ENCODE measurements at places on chromosomes 2 and 18.

DNA sequence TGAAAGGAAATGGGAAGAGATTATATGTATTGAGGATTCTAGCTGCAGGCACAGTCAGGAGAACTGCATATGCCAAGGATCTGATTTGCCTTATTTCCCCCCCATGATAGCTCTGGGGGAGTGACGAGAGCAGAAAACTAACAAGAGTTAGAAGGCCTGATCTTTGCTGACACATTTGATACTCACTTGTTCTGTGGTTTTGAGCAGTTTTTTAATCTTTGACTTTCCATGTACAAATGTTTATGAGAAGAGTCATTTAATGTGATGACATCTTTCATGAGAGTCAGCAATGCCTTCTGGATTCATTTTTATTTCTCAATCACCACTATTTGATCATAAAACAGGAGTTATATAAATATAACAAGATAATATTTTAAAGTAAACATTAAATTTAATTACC is 12.7 kb upstream of the SERPINB7 start:
- peaks cover 7% of the 10 kb centered on the region for H3K27me3 ChIP-seq
- no peaks in the 10 kb centered on the region for H3K4me1 ChIP-seq
- H3K27ac ChIP-seq, result no peak overlapping the region

- no peak overlapping the region for H3K27ac ChIP-seq
- no peaks in the 10 kb centered on the region for H3K36me3 ChIP-seq
- DNase-seq, result no peak
- H3K4me3 ChIP-seq, result no peak overlapping the region
Observed at GRCh38 chr2:216594081-216594480, 39.1 kb upstream of the IGFBP2 start.

- H3K27me3 ChIP-seq, result peaks cover 2% of the 10 kb centered on the region
- DNase-seq, result no peak
- no peak overlapping the region for H3K27ac ChIP-seq
- H3K36me3 ChIP-seq, result no peaks in the 10 kb centered on the region
- H3K4me3 ChIP-seq, result no peak overlapping the region
- H3K4me1 ChIP-seq, result peaks cover 41% of the 10 kb centered on the region
Observed at GRCh38 chr2:101517758-101518271, 42.9 kb upstream of the RFX8 start.

DNA sequence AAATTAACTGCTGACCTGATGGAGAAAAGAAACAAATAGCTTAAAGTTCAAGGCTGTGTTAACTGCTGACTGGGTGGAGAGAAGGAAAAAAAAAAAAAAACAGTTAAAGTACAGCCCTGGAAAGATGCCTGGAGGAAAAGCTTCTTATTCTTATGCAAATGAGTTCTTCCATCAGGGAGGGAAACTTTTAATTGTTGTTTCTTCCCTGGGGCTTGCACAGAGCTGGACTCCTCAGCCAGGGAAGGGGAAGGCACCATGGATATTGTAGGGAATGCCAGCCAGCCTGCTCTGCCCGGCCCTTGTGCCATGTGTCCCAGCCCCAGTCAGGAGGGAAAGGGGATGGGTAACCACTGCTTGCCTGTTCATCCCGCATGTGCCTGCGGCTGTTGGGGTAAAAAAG is 833.1 kb upstream of the CRIM1 start:
- H3K27me3 ChIP-seq, result no peaks in the 10 kb centered on the region
- no peaks in the 10 kb centered on the region for H3K36me3 ChIP-seq
- H3K27ac ChIP-seq, result no peak overlapping the region
- H3K4me3 ChIP-seq, result no peak overlapping the region
- H3K4me1 ChIP-seq, result no peaks in the 10 kb centered on the region

- no peak for DNase-seq
- peaks cover 1% of the 10 kb centered on the region for H3K36me3 ChIP-seq
- peaks cover 9% of the 10 kb centered on the region for H3K27me3 ChIP-seq
- no peak overlapping the region for H3K27ac ChIP-seq
Observed at GRCh38 chr2:162258686-162259085, 15.4 kb upstream of the FAP start.

DNA sequence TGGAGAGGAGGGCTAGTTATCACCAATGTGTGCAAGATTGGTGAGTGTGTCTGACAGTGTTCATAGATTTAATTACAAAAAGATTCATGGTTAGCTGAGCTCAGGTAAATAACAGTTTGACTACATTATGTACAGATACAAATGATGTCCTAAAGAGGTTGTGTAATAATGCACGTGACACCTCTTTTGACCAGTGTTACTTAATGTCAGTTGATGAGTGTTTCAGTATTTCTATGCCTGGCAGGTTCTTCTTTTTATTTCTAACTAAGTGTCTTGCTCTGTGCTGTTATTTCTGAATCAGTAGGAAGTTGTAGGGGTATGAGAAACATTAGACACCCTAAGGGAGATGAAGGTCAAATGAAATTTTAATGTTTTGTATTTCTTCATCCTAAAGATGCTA is 7.9 kb upstream of the INHBB start:
- no peak overlapping the region for H3K4me3 ChIP-seq
- peaks cover 38% of the 10 kb centered on the region for H3K27me3 ChIP-seq
- no peak for DNase-seq
- no peak overlapping the region for H3K27ac ChIP-seq
- peaks cover 4% of the 10 kb centered on the region for H3K4me1 ChIP-seq

GRCh38 chr2:168024459-168024858 is 222.9 kb downstream of the STK39 start:
- no peak overlapping the region for H3K27ac ChIP-seq
- H3K27me3 ChIP-seq, result no peaks in the 10 kb centered on the region
- H3K4me3 ChIP-seq, result no peak overlapping the region
- peaks cover 1% of the 10 kb centered on the region for H3K4me1 ChIP-seq
- H3K36me3 ChIP-seq, result peaks cover 12% of the 10 kb centered on the region

DNA sequence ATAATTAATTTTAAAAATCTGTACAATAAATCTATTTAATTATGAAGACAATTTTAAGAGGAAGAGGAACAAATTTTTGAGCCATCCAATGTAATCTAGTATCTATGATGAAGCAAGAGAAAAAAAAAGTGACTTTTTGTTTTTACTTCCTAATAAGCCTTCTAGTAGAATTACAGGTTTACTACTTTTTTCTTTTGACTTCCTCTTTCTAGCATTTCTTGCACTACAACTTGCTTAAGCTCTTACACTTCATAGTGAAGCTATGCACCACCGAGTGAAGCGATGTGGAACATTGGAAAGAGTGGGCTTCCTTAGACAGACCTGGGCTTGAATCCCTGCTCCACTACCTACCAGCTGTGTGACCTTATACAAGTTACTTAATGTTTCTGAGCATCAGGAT is 2.1 kb downstream of the SERPINB2 start:
- DNase-seq, result no peak
- H3K27ac ChIP-seq, result no peak overlapping the region
- peaks cover 14% of the 10 kb centered on the region for H3K27me3 ChIP-seq
- H3K36me3 ChIP-seq, result no peaks in the 10 kb centered on the region

- peaks cover 5% of the 10 kb centered on the region for H3K36me3 ChIP-seq
- H3K4me3 ChIP-seq, result no peak overlapping the region
- H3K27me3 ChIP-seq, result no peaks in the 10 kb centered on the region
- no peak for DNase-seq
- no peaks in the 10 kb centered on the region for H3K4me1 ChIP-seq
- no peak overlapping the region for H3K27ac ChIP-seq
Observed at GRCh38 chr18:69845593-69846506, 101.8 kb downstream of the CD226 start.

GRCh38 chr2:9071032-9071431 is 67.5 kb upstream of the MBOAT2 start:
- H3K4me1 ChIP-seq, result no peaks in the 10 kb centered on the region
- no peak for DNase-seq
- no peaks in the 10 kb centered on the region for H3K36me3 ChIP-seq
- no peak overlapping the region for H3K4me3 ChIP-seq
- no peak overlapping the region for H3K27ac ChIP-seq

DNA sequence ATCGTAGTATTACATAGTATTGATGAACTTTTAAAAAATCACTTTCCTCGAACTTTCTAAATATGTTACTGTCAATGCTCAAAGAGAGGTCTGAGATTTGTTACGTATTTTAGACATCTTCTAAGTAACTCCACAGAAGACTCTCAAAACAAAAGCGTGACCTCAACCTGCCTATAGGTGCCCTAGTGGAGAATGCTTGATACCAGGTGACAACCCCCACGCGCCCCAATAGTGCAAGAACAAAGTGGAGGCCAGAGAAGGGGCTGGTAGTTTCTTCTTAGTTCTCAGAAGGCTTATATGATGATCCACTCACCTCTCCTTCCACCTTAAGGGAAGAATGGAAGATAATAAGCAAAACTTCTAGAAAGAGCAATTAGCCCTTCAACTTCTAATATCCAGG is 102.6 kb downstream of the ANKRD44 start:
- peaks cover 98% of the 10 kb centered on the region for H3K4me1 ChIP-seq
- peak overlapping the region; percentile 86 for H3K4me3 ChIP-seq
- no peaks in the 10 kb centered on the region for H3K27me3 ChIP-seq
- no peak for DNase-seq
- H3K36me3 ChIP-seq, result peaks cover 16% of the 10 kb centered on the region

DNA sequence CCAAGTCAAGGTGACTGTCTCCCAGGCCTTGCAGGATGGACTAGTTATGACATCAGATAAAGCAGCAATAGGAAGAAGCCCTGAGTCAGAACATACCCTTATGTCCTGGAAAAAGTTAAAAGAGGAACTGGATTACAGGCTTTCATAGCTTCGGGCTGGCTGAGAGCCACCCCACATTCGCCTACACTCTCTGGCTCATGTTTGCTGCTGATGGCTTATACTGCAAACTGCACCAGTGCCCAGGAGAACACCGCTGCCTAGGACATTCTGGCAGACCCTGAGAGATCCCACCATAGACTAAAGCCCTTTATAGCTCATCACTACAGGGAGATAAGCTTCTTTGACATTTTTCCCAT is 20.3 kb downstream of the SLC8A1 start:
- DNase-seq, result no peak
- H3K27me3 ChIP-seq, result no peaks in the 10 kb centered on the region
- H3K27ac ChIP-seq, result no peak overlapping the region

DNA sequence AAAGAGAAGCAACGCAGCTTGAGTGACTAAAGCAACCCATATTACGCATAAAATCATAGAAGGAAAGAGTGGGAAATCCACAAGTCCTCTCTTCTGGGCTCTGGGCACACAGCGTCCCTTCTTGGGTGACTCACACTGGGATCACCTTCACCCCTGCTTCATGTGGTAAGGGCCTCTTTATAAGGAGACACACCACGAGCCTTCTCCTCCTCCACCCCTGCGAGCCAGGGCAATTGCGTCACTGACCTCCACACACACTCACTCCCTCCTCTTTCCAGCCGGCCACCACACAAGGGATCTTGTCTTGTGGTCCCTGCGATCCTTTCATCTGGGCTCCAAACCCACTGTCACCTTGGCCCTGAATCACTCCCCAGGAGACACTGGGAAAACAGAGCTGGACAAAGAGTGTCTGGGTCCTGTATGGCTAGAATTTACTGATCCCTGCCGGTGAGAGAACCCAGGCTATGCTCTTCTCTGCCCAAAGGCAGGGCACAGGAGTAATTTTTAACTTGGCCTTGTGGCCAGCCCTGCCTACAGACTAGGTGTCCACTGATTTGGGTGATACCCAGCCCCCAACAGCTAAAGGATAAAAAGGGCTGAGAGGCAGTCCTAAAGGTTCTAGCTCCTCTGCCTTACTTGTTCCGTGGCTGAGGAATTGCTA is 35.3 kb downstream of the NHEJ1 start:
- no peaks in the 10 kb centered on the region for H3K27me3 ChIP-seq
- H3K27ac ChIP-seq, result peak overlapping the region; percentile 58
- H3K4me1 ChIP-seq, result peaks cover 23% of the 10 kb centered on the region
- DNase-seq, result no peak
- peaks cover 28% of the 10 kb centered on the region for H3K36me3 ChIP-seq

DNA sequence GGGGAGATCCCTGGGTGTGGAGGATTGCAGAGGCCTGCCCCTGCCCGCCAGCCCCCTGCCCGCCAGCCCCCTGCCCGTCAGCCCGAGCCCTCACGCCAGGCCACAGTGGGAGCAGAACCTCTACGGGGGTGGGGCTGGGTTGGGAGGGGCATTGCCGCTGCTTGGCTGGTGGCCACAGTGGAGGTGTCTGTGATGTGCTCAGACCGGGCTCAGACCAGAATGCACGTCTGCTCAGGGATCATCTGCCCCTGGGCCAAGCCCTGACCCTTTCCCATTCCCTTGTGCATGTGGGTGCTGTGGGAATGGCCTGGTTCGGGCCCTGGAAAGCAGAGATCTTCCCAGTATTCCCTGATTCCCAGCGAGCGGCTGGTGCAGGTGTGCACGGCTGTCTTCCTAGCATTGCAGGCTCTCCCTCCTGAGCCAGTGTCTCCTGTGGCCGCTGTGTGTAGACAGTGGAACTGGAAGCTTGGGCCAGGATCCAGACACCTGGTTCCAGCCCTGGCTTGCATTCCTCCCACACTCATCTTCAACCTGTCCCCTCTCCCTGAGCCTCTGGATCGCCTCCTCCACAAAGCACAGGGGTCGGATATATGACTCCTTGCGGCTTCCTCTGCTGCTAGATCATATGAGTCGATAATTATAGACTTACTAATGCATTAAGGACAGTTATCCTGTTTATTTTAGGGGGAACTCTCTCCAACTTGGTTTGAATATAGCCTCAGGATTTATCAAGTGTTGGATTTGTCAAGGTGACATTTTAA is 161.6 kb downstream of the LDLRAD4 start:
- peak overlapping the region; percentile 97 for H3K27ac ChIP-seq
- H3K4me3 ChIP-seq, result no peak overlapping the region
- H3K27me3 ChIP-seq, result no peaks in the 10 kb centered on the region
- DNase-seq, result no peak
- no peaks in the 10 kb centered on the region for H3K36me3 ChIP-seq

GRCh38 chr18:54957996-54958395 is 1.3 kb downstream of the CCDC68 start:
- peaks cover 38% of the 10 kb centered on the region for H3K27me3 ChIP-seq
- H3K27ac ChIP-seq, result no peak overlapping the region
- H3K36me3 ChIP-seq, result no peaks in the 10 kb centered on the region
- DNase-seq, result no peak

GRCh38 chr18:9574473-9575115 is 39.8 kb downstream of the PPP4R1 start:
- DNase-seq, result no peak
- H3K4me1 ChIP-seq, result no peaks in the 10 kb centered on the region
- H3K36me3 ChIP-seq, result peaks cover 3% of the 10 kb centered on the region
- no peaks in the 10 kb centered on the region for H3K27me3 ChIP-seq

- H3K27me3 ChIP-seq, result peaks cover 13% of the 10 kb centered on the region
- peaks cover 8% of the 10 kb centered on the region for H3K4me1 ChIP-seq
- H3K27ac ChIP-seq, result no peak overlapping the region
- DNase-seq, result no peak
- no peak overlapping the region for H3K4me3 ChIP-seq
Observed at GRCh38 chr2:43879261-43879660, 40.5 kb downstream of the ABCG8 start.

DNA sequence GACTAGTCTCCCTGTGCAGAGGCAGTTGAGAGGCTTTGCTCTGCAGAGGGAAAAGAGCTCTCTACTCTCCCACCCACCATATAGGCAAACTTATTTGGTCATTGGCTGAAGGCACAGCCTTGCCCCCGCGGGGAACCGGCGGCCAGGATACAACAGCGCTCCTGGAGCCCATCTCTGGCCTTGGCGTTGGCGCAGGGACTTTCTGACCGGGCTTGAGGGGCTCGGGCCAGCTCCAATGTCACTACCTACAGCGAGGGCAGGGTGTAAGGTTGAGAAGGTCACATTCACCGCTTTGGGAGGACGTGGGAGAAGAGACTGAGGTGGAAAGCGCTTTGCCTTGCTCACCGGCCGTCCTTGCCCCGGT is 2.2 kb downstream of the ONECUT2 start:
- H3K27me3 ChIP-seq, result peaks cover 85% of the 10 kb centered on the region
- H3K4me1 ChIP-seq, result peaks cover 26% of the 10 kb centered on the region
- DNase-seq, result no peak
- peak overlapping the region; percentile 60 for H3K4me3 ChIP-seq
- H3K36me3 ChIP-seq, result peaks cover 13% of the 10 kb centered on the region
